Pons (tissue), 1 donor: ENCODE measurements at places on chromosomes 5 and 9.
A peak's percentile ranks its signal among the peaks of the same experiment; 100 is the strongest.

DNA sequence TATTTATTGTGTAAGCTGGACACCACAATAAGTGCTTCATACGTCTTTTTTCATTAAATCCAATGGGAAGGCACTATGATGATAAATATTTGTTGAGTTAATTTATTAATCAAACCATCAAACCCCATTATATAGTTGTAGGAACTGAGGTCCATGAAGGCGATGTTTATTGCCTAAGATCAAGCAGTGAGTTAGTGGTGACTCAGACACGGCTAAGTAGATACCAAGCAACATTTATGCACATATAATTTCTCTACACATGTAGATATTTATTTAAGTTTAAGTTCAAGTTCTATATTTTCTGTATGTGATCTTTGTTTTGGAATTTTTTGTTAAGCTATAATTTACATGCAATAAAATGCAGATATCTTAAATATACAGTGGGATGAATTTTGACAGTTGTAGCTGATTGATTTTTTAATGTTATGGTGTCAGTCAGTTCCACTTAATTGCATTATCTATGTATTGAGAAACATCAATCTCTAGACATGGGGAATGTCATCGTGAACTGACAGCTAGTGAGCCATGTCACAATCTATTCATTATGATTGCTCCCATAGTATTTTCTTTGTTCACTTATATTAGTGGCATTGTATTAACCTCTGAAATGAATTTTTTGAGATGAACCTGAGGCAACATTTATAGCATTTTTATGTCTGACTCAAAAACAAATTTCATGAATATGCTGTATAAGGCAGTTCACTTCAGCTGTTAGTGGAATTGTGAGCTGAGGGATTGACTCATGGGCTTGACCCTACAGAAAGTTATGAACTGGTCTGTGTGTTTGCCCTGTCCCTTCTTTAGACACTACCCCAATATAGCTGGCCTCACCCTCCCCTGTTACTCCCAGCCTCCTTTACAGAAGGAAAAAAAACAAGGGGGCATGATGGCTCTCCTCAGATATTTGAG lies 11.9 kb upstream of the GARNL3 start:
- DNase-seq, result no peak

DNA sequence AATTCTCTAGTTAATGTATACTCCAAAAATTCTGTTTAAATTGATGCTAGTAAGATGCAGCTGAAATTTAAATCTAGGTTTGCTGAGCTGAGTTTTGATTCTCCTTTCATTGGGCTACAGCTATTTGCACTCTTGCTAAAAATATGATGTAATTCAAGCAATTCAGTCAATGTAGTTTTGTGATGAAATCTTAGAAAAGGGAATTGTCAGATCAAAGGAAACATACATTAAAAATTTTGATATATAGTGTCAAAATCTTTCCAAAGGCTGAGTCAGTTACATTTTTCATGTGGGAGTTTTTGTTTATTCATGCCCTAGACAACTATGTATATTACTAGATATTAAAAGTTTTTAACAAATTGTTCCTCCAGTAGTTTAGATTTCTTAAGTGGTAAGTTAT lies 334.9 kb upstream of the DAB2 start:
- DNase-seq, result no peak

DNA sequence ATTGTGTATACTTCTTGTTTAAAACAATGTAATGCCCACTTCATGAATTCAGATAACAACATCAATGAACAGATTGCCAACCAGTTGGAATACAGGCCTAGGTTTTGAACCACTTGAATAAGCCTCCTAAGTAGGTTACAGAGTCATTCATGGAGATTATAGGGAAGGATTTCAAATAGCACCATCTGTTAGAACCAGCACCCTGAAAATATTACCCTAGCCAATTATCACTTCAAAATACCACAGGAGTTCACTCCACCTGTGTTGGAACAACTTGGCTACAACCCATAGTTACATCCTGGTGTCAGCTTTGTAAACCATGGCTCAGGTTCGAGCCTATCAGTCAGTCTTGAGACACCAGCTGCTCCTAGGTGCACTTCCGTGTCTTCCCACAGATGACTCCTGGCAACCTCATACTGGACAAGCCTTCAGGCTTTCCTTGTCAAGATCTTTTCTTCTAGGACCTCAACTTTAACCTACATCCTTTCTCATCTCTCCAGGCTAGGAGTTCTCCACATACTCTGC lies 350.0 kb downstream of the DEPDC1B start:
- DNase-seq, result no peak

GRCh38 chr5:95093211-95093610 lies 191.7 kb downstream of the MCTP1 start:
- DNase-seq, result no peak

GRCh38 chr9:98372077-98372836 lies 116.8 kb upstream of the TBC1D2 start:
- DNase-seq, result peak; percentile 29

DNA sequence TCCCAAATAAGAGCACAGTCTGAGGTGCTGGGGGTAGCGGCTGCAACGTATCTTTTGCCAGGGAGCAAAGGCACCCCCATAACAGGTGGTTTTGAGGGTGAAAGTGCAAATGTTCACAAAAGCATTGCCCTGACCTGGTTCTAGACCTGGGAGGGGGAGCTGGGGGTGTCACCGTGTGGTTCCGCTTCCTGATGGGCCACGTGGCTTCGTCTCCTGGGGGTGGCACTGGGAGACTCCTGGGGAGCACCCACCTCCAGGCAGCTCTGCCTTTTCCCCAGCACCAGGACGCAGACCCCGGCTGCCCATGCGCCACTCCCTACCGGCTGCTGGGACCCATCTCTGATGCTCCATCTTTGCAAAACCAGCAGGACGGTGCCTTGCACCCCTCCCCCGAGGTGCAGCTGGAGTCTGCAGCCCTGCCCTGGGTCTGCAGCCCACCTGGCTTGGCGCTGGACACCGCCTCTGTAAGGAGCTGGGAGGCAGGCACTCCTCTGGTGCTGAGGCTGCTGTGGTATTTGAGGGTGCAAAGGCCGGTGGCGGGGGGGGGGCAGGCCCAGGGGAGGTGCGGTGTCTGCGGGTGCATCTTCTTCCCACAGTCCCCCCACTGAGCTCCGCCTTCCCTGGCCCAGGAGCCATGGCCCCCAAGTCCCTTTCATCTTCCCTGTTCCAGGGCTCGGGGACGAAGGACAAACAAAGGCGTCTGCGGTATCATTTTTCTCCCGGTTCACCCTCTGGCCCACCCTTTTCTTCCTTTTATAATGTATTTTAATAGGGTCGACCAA lies 29.8 kb upstream of the RXRA start:
- no peak for DNase-seq

DNA sequence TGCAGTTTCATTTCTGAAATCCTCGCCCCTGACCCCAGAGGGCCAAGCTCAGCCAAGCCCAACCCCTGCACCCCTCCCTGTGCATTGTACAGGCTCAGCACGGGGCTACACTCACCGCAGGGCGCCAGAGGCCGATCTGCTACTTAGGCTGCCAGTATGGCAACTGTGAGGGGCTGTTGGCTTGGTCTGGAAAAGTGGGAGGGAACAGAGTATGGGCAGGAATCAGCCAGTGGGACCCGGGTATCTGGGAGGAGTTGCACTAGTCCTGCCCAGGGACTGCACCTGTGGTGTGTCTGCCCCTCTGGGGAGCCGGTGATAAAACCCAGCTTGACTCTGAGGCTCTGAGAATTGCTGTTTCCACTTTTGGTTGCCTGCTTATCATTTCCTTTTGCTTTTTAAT lies 167.4 kb upstream of the KIF2A start:
- no peak for DNase-seq

DNA sequence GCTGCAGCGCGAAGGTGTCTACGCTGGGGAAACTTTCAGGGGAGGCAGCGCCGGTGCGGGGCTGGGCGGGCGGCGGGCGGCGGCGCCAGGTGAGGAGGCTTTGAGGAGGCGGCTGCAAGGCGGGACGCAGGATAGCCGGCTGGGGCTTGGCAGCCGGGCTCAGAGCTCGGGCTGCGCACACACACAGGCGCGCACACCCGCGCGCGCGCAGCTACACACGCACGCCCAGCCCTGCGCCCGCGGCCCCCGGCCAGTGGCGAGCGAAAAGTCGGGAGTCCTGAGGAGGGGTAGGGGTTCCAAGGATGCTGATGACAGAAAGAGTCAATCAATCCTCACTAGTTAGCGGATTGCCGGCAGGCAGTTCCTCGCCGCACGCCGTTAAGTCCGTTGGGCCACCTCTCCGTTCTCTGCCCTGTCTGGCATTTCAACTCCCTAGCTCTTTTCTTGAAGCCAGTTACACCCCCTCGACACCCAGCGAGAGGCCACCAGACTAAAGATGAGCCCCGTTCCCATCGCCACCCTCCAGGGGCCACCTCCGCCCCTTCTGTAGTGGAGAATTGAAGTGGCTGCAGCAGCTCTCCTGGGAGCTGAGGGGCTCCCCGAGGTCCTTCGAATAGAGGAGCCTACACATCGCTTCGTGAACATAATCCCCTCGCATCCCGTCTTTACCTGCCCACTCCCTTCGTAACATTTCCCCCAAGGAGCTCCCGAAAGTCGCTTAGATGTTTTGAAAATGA lies 1640.3 kb upstream of the C9orf72 start:
- DNase-seq, result no peak

DNA sequence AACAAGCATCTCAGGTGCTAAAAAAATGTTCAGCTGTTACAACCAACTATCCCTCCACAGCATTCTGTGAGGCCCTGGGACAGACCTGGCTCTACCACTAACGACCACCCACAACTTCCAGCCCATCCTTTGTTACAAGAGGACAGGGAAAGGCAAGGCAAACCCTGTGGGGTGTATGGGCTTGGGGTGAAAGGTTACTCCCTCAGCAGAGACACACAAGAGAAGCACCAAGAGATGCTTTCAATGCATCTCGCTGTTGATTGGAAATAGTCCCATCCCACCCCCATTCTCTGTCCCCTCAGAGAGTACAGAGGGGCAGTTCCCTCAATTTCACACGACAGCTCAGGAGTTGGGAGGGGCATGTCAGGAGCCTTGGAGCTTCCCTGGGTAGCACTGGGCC lies 234.1 kb downstream of the CAAP1 start:
- no peak for DNase-seq

DNA sequence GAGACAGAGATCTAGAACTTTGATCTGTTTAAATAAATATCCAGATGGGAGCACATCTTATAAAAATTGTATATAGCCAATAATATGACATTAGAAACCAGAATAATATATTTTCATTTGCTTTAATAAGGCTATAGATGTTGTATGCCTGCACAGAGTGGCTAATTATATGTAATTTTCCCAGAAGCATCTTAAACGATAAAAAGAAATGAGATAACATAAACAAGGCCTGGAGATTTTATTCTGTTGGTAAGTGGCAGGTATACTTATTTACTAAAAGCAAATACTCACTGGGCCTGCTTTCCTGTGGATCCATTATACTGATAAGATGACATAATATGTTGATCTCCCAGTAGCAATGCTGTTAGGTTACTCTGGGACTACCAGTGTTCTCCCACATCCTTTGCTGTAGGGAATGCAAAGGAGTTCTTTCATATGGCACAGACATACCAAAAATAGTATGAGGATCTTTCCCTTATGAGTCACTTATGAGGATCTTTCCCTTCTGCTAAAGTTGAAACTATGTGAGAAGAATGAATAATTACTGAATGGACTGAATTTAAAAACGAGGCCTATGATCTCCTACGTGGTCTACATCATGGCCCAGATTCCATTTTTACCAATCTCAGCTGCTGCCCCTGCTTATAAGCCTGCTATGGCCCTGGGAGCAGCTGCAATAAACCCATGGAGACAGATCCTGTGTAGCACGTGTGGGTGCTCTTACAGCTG lies 112.1 kb downstream of the NUDT12 start:
- DNase-seq, result no peak

- no peak for DNase-seq
These were observed 184.9 kb downstream of the SNX18 start for GRCh38 chr5:54702470-54702869.

- DNase-seq, result peak; percentile 91
These were observed 190.1 kb downstream of the GNA14 start for GRCh38 chr9:77457916-77458592.

GRCh38 chr5:12883395-12883794 lies 979.1 kb upstream of the CTNND2 start:
- no peak for DNase-seq

DNA sequence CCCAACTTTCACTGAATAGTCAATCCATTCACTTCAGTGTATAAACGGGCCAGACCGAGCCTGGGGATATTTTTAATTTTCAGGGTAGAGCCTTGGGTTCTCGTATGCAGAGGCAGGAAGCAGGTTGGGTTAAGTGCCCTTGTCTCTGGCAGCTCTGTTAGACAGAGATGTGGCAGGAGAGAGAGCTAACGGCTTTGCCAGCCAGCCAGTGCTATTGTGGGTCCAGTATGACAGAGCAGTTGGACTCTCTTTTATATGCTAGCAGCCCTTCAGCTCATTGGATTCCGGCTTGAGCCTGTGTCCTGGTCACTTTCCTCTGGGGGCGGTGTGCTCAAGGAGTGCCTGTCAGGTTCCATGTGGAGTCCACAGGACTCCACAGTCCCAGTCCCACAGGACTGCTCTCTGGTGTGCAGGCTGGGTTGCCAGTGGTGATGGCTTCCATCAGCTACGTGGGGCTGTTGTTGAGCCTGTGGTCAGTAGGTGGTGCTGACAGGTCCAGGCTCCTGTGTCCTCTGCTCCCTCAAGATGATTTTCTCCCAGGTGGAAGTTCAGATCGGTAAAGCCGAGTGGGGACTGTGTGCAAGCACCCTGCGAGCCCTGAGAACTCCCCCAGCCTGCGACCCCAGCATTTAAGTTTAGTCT lies 14.3 kb downstream of the CLTA start:
- no peak for DNase-seq

GRCh38 chr9:20529837-20530236 lies 92.5 kb downstream of the MLLT3 start:
- DNase-seq, result no peak

DNA sequence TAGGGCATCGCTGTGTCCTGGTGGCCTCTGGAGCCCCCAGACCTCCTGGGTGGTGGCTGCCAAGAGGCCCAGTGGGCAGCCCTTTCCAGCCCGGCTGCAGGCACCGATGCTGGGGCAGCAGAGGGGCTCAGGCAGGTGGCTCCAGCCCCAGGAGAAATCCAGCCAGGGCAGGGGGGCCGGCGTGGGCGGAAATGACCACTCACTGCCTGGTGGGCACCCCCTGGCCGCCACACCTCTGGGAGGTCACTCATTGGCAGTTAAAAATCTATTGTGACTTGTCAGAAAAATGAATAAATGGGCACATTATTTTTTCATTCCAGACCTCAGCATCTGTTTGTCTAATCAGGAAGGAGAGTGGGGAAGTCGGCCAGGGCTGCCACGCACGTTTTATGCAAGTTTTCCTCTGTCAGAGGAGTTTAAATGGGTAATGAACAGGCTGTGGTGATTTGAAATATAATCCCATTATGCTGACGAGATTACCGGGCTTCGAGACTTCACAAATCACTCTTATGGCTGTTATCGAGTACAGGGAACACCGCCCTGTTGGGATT lies 171.9 kb downstream of the GAPVD1 start:
- DNase-seq, result no peak

DNA sequence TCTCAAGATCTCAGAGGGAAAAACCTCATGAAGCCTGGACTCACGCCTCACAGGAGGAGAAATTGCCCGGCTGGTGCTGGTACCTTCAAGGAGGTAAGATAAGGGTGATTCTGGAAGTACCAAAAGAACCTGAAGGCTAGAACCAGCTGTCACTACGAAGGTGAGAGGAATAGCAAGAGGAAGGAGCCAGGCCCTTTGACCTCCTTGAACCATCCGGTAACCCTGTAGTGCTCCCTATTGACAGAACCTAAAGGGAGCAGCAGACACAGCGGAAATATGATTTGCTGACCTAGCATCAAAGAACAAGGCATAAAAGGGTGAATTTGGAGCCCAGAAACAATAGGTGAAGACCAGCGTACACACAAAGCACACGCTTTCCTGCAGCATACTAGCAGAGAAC lies 92.2 kb downstream of the DOCK8 start:
- no peak for DNase-seq

GRCh38 chr5:19987612-19988361 lies at the start of gene CDH18:
TSS of gene CDH18 (minus strand) at chr5:19988200. CDS start at chr5:19838986, 149,214 bp downstream.
- peak; percentile 42 for DNase-seq
